Mesenchymal stem cell (in vitro differentiated cells and primary cell): ENCODE measurements at places on chromosomes 5 and 9.
A peak's percentile ranks its signal among the peaks of the same experiment; 100 is the strongest.

- no peak for DNase-seq
These were observed 4.8 kb downstream of the PHAX start for GRCh38 chr5:126605525-126605924.

DNA sequence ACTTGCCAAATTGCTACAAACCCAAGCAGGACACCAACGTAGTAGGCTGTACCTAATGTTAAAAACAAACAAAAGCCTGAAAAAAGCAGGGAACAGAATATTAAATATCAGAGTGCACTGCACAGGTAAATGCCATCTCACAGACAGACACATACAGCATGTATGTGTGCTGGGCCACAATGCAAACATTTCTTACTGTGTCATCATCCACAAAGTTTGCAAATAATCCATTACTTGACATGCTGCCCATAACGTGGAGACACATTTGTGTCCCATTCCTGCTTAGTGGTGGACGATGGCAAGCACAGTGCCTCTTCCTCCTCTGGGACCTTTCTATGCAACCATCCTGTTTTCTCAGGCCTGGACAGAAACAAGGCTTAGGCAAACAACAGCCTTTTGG lies 44.7 kb downstream of the GOLM1 start:
- DNase-seq = no peak

DNA sequence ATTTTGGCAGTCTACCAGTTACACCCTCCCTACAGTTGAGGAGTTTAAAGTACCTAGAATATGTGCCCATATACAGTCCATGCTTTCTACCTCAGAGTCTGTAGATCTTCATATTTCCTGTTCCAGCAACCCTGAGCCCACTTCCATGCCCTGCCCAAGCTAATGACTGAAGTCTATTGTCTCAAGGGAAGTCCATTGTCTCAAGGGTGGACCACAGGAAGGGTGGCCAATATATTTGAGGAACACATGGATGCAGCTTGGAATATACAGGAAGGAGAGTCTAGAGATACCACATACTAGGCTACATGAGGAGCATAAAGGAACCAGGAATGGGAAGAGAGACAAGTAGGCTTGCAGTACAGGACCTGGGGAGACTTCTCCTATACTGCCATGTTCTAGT lies 274.4 kb downstream of the FER start:
- no peak for DNase-seq

DNA sequence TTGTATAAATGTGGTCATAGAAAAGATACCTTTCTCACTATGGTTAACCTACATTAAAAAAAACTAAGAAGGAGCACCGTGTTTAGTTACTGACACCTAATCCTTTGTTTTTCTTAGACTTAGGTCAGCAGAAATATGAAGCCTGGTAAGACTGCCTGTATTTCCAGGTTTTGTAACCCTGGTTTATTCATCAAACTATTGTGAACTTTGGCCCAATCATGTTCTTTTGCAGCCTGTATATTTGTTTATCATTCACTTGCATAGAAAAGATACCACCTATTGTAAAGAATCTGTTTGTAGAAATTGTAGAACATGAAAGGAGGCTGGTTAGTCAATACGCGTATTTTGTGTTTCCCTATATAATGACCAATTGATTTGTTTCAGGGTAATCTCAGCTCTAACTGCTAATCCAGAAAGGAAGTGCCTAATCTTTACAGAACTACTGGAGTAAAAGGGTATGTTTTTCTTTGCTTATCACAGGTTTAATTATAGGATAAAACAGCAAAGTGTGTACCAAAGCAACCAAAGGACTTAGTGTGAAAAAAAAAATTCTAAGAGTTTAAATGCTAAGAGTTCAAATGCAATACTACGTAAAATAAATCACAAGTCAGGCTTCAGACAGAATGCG lies 103.6 kb downstream of the LURAP1L start:
- no peak for DNase-seq

GRCh38 chr5:139137697-139138096 lies 60.5 kb downstream of the SIL1 start:
- peak; percentile 35 for DNase-seq

DNA sequence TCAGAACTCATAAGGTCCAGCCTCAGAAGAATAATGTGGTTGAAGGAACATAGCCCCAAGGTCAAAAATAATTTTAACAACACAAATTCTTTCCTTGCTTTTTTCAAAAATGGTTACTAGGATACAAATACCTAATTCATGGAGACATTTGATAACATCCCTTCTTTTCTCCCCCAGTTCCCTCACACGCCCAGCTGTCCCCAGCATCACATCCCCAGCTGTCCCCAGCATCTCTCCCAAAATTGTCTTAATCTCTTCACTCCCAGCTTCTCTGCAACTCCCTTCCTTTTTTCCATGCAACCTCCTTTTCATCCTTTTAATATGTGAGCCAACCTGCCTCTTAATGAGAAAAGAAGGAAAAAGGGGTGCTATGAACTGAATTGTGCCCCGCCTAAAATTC lies 77.8 kb downstream of the FSTL4 start:
- DNase-seq = no peak

- DNase-seq = no peak
These were observed 341.8 kb downstream of the NFIB start for GRCh38 chr9:13971966-13972655.

- DNase-seq = peak; percentile 32
These were observed 1.9 kb downstream of the FOXB2 start for GRCh38 chr9:77021291-77021894.
